ENCODE measurements at places on chromosomes 3 and 15.

GRCh38 chr3:32048487-32049182, 57.8 kb upstream of the GPD1L start:
- no peak for DNase-seq

DNA sequence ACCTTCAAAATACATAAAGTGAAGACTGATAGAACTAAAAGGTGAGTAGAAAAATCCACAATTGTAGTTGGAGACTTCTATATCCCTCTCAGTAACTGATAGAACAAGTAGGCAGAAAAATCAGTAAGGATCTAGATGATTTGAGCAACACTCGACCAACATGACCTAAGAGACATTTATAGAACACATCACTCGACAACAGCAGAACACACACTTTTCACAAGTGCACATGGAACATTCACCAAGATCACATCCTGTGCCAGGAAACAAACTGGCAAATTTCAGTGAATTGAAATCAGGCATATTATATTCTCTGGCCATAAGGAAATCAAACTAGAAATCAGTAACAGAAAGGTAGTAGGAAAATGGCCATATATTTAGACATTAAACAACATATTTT, 37.1 kb downstream of the LYSMD4 start:
- DNase-seq = no peak

- no peak for DNase-seq
Observed at GRCh38 chr3:39531665-39532064, 64.2 kb downstream of the MOBP start.

- no peak for DNase-seq
Observed at GRCh38 chr3:31117854-31118253, 223.4 kb upstream of the GADL1 start.

DNA sequence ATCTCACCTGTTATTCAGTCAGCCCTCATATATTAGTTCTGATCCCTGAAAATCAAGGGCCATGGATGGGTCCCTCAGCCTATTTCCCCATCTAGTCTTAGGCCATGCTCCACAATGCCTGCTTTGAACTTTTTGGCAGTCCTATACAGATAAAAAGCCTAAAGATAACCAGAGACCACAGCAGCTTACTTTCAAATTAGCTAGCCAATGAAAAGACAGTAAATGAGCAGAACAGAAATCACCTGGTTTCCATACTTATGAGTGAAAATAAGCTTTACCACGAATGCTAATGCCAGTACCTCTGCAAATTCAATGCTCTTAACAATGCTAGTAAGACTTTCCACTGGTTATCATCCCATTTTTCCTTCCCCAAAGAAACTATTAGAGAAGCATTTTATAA, 141.6 kb upstream of the SPRED1 start:
- DNase-seq = no peak

DNA sequence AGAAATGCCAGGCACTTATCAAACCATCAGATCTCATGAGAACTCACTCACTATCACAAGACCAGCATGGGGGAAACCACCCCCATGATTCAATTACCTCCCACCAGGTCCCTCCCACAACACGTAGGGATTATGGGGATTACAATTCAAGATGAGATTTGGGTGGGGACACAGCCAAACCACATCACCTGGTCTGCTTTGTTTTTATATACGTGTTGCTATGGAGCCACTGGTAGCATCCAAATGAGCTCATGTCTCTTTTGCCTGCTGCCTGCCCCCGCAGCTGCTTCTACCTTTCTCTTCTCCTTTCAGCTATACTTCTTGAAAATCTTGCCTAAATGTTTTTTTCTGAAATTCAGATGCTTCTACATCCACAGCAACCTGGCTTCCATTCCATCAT, 26.8 kb upstream of the PCOLCE2 start:
- DNase-seq = no peak

DNA sequence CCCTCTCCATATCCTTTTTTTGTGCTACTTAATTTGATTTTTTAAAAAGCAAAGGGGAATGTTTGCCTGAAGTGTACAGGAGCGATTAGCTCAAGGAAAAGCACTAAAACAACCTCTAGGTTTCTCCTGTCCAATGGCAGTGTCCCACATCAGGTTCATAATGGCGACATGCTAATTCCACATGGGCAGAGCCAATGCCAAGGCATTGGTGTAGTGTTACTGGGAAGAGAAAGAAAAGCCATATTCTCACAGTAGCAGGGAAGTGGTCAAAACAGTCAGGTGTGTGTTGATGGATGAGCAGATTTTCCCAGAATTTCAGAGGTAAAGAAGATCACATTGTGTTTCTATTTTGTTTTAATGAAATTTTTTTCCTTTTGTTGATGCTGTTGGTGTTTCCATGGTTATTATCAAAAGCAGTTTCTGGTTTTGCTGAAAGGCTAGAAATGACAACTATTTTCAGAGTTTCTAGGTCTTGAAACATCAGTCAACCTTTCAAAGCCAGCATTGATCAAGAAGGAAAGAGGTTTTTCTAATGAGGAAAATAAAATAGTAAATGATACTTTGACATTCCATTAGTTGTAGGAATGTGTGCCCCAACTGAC, 65.2 kb downstream of the FNDC3B start:
- no peak for DNase-seq

DNA sequence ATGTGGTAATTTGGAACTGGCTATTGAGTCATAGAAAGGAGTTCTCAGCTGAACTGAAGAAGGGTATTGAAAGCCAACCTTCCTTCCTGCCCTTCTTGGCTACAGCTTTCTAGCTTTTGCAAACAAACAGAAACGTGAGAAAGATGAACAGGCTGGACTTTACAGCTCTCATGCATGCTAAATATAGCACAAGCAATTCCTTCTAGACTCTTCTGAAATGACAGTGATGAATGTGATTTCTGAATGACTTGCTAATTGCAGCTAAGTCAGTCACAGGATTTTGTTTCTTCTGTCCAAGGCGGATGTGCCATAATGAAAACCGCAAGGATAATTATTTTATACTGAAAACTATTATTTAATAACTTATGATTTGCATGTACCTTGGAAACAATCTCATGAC, 36.3 kb downstream of the BCHE start:
- DNase-seq = no peak

GRCh38 chr3:12275974-12276650, 12.8 kb upstream of the PPARG start:
- DNase-seq = no peak

- DNase-seq = no peak
Observed at GRCh38 chr3:100775226-100775625, 65.9 kb downstream of the TFG start.

DNA sequence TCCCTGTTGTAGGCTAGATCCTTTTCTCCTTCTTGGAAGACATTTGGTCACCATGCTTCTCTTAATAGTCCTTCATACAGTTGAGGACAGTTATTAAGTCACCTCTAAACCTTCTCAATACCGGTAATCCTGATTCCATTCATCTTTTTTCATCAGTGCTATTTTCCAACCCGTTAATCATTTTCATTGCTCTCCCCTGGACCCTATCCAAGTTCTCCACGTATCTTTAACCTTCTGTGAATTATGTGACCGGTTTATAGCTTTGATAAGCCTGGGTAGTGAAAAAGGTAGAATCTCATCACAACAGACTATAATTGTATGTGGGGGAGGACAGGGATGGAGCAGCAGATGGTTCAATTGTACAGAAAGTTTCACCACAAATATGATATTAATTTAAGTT, 168.5 kb downstream of the MECOM start:
- DNase-seq = no peak
